ENCODE measurements at places on chromosomes 5 and 9. TPM values are rescaled to one million over a fixed set of nuclear protein-coding genes. Genes with fewer than 3 reads are reported as not detected.

Gene GABRB2
- 0.55 TPM for total RNA-seq

Gene AK1
- 24.7 TPM for total RNA-seq

Gene PIP5K1B
- total RNA-seq: 104 TPM

Gene FAM151B
- 1.1 TPM for total RNA-seq

Gene SELENOP
- total RNA-seq: 1,504 TPM

Gene PHYHD1
- total RNA-seq: 6.3 TPM

Gene TBC1D9B
- total RNA-seq: 159 TPM

Gene XRCC4
- total RNA-seq: 8.1 TPM

Gene GDA
- 89.9 TPM for total RNA-seq

Gene CDC14B
- total RNA-seq: 21.5 TPM

Gene AMBP
- 0.96 TPM for total RNA-seq

Gene SLC1A1
- total RNA-seq: 23.7 TPM

Gene PCSK1
- total RNA-seq: not detected

Gene RAPGEF6
- 32.4 TPM for total RNA-seq

Gene FOXD4L6
- not detected for total RNA-seq

Gene FGF18
- total RNA-seq: not detected

Gene FAM200C
- total RNA-seq: 2.9 TPM

Gene CD14
- 3.6 TPM for total RNA-seq

Gene PPP3R2
- total RNA-seq: not detected

Gene NCS1
- total RNA-seq: 66.5 TPM

Gene ADGRD2
- total RNA-seq: not detected

Gene FIBCD1
- total RNA-seq: 54.7 TPM
